CD4-positive, alpha-beta T cell treated with Interleukin-1 beta for 1 hour (primary cell): ENCODE measurements at places on chromosomes 1 and 21.

DNA sequence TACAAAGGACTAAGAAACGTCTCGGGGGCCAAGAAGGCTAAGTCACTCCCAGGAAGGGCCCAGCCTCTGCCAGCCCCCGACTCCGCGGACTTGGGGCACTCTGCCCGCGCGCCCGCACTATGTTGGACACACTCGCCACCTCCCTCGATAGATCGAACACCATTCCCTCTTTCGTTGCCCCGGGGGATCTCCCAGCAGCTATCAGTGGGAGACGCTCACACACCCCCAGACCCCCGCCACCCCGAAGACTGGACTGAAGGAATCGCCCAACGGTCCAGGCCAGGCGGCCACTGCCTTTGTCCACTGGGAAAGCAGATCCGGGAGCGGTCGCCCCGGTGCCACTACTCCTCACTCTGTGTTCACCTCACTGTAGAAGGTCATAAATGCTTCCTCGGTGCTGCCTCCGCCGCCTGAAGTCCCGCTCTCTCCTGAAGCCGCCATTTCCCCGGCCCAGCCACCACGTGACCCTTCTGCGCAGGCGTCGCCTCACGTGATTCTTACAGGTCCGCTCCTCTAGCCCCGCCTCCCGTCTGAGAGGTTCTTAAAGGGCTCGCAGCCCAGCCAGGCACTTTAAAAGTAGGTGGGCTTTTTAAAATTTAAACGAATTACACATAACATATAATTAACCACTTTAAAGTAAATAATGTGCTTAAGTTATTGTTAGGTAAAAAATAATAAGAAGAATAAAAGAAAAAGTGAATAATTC, at the start of gene DNAJC8:
Gene DNAJC8 (minus strand): TSS at position 472 of the 706 bp plus-strand sequence. CDS start 31 bp downstream, at position 441.
- DNase-seq, result peak; percentile 93

DNA sequence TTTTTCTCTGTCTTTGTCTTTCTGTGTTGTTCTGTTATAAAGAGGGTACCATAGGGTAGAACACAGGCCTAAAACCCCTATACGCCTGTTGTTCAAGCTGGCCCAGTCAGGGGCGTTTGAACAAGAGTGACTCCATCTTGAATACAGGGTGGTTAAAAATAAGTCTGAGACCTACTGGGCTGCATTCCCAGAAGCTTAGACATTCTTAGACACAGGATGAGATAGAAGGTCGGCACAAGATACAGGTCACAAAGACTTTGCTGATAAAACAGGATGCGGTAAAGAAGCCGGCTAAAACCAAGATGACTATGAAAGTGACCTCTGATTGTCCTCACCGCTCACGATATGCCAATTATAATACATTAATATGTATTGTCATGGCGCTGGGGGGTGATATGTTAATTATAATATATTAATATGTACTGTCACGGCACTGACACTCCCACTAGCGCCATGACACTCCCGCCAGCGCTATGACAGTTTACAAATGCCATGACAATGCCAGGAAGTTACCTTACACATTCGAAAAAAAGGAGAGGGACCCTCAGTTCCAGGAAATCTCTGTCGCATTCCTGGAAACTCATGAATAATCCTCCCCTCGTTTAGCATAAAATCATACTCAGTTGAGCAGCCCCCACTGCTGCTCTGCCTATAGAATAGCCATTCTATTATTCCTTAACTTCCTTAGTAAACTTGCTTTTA, 58.5 kb upstream of the KLHDC7A start:
- no peak for DNase-seq

DNA sequence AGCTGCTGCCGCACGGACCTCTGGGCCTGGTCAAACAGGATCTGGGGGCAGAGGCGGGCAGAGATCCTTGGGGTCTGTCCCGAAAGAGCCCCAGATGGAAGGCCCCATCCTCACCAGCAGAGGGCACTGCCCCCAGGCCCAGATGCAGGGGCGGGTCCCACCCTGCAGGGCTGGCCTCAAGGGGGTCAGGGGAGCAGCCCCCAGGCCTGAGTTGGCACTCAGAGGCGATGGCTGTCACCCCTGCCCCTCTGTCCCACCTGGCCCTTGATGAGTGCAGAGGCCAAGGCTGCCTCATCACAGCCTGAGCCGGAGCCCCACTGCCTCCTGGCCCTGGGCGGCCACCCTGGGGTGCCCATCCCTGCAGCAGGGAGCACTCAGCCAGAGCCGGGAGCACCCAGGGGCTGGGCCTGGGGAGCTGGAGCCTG, 5.7 kb downstream of the ACAP3 start:
- no peak for DNase-seq

- DNase-seq, result no peak
Measured at GRCh38 chr1:48223366-48224240, 1.1 kb downstream of the SLC5A9 start.

DNA sequence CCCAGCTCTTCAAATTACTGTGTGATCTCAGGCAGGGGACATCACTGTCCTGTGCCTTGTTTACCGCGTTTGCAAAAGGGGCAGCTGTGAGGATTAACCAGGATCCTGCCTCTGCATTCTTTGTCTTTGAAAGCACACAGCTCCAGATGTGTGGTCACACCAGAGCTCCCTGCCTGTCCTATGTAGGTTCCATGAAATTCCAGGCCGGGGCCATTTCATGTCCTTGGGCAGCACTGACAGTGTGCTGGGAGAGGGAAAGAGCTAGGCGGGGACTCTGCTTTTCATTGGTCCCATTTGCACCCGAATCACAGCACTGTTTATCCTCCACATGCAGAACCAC, 42.2 kb upstream of the SELENON start:
- no peak for DNase-seq

- DNase-seq, result no peak
Measured at GRCh38 chr1:87513966-87514660, 185.4 kb downstream of the LMO4 start.

DNA sequence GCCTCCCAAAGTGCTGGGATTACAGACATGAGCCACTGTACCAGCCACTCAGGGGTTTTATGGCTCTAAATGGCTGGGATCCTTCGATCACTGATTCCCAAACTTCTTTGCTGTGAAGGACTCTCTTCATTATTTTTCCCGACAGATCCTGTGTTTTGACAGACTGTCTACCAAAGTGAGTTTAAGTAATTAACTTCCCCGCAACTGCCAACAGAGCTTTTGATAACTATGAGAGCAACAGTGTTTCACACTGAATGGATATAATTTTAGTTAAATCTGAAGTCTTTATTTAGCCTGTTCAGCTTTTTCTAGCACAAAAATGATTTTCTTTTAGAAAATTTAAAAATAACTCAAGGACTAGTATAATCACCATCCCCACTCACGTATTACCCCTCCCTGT, 12.6 kb upstream of the RABIF start:
- DNase-seq, result no peak

GRCh38 chr1:164773102-164773501, 214.1 kb downstream of the PBX1 start:
- no peak for DNase-seq

- DNase-seq, result peak; percentile 30
Measured at GRCh38 chr1:244209955-244210354, 158.9 kb downstream of the ZBTB18 start.

GRCh38 chr1:25030674-25031589, 100.9 kb upstream of the RUNX3 start:
- peak; percentile 69 for DNase-seq

GRCh38 chr21:14598065-14598464, 52.0 kb upstream of the SAMSN1 start:
- DNase-seq, result no peak

DNA sequence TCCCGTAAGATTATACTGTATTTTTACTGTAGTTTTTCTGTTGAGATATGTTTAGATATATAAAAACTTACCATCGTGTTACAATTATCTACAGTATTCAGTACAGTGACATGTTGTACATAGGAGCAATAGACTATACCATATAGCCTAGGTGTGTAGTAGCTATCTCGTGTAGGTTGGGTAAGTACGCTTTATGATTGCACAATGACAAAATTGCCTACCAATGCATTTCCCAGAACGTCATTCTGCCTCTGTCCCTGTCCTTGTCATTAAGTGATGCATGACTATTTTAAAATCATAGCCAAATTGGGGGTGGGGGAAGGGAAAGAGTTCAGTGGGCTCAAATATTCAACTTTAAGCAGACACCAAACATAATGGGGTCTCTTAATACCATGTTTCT, 233.8 kb upstream of the TMEM51 start:
- no peak for DNase-seq

DNA sequence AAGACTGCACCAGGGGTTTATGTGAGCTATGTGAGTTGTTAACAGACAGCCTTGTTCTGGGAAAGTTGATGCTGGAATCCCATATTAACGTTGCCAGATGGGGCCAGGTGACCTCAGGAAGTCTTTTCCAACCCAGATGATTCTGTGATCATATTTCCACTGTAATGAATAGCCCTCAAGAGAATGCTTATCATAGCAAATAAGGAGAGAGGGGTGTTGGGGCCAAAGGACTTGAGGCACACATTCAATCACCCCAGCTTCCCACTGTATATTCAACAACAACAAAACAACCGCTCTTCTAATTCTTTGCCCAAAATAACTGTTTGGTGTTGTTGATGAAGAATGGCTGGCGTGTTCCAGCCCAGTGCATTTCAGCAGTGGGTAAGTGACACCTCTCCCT, 14.1 kb downstream of the ZNF697 start:
- DNase-seq, result no peak

GRCh38 chr1:15858069-15858670, 10.7 kb downstream of the SPEN start:
- no peak for DNase-seq

GRCh38 chr1:180498594-180498993, 3.8 kb downstream of the ACBD6 start:
- DNase-seq, result no peak

DNA sequence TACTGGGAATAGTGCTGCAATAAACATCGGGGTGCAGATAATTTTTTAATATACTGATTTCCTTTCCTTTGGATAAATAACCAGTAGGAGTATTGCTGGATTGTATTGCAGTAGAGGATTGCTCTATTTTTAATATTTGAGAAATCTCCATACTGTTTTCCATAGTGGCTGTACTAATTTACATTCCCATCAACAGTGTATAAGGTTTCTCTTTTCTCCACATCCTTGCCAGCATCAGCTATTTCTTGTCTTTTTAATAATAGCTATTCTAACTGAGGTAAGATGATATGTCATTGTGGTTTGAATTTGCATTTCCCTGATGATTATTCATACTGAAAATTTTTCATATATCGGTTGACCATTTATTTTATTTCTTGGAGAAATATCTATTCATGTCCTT, 31.1 kb downstream of the GJA5 start:
- DNase-seq, result no peak
